ENCODE measurements at places on chromosomes 6 and 20. TPM values are rescaled to one million over a fixed set of nuclear protein-coding genes. Genes with fewer than 3 reads are reported as not detected.

DNA sequence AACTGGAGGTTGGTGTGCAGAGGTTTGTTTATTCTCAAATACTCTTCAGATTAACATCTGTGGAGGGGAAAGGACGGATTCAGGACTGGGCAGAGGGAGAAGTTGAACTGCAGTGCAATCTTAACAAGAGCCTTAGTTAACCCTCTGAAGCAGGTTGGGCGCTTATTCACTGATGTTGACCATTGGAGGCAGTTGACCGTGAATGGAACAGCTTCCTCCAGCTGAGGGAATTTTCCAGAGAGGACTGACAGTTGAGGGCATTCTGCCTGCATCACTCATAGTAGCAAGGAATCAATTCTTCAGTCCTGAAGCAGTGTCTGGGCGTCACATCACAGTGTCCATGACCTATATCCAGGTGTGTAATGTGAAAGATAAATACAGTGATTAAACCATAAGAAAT lies 80.9 kb downstream of the PLCB4 start:
- H3K4me1 ChIP-seq, result no peaks in the 10 kb centered on the region
- no peak for DNase-seq
- H3K27ac ChIP-seq, result no peak overlapping the region

MAS1 gene
- total RNA-seq, result not detected

COL19A1 gene
- 0.56 TPM for total RNA-seq

ECT2L gene
- not detected for total RNA-seq

KCNK16 gene
- not detected for total RNA-seq

- H3K27me3 ChIP-seq, result no peaks in the 10 kb centered on the region
- H3K4me1 ChIP-seq, result no peaks in the 10 kb centered on the region
- no peak overlapping the region for H3K4me3 ChIP-seq
- no peak for DNase-seq
- H3K36me3 ChIP-seq, result no peaks in the 10 kb centered on the region
- no peak overlapping the region for H3K27ac ChIP-seq
These were observed 277.0 kb downstream of the CDKAL1 start for GRCh38 chr6:20811109-20811761.

MARCKS gene
- 242 TPM for total RNA-seq
